BJ (cell line): ENCODE measurements at places on chromosomes 6 and 20.

DNA sequence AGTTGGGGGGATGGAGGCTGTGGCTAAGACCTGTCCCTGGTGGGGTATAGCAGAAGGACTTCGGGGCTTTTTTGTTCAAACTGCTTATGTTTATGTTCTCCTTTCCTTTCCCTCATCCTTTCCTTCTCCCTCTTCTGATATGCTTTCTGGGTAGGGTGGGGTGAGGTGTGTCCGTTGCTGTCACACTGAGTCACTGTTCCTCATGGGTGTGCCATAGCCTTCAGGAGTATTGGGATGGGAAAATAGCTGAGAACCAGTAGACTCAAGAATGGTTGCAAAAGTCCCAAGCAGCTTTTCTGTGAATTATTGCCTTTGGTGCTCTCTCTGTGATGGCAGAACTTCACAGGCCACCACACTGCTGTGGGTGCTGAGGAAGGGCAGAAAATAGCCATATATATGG, 39.6 kb downstream of the TPD52L1 start:
- DNase-seq: no peak

DNA sequence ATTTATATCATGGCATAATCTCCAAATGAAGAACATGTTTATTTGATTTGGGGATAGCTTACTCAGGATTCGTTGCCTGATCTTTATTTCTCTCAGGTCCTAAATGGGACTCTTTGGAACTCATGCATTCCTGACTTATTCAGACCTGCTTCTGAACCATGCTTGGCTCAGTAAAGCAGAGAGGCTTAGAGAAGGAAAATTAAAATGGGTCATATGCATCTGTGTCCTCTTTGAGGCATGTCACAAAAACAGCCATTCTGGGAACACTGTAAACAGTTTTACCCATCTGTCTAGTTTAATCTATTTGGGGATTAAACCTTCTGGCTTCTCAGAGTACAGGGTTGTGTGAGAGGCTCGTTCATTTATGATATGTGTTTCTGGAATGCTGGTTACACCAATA, 1017.3 kb downstream of the KIF16B start:
- peak; percentile 19 for DNase-seq

- no peak for DNase-seq
Measured at GRCh38 chr6:134495203-134495889, 177.4 kb upstream of the SGK1 start.

GRCh38 chr6:3341467-3341866, 82.7 kb downstream of the PSMG4 start:
- peak; percentile 32 for DNase-seq

DNA sequence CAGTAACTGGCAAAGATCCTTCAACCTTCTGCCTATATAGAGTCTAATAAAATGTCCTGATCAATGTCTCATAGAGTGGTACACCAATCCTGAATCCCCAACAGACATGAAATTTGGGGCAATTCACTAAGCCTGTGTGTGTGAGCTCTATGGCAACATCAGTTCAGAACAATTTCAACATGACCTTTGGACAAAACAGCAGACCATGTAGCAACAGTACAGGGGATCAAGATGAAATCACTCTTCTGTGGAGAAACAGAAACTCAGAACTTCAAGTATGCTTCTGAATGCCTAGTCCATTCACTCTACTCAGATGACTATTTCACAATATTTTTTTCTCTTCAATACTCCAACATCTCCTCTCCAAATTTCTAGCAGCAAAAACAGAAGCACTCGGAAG, 49.1 kb upstream of the OPRM1 start:
- no peak for DNase-seq

- DNase-seq: no peak
Measured at GRCh38 chr6:15255481-15255880, 9.6 kb downstream of the JARID2 start.

DNA sequence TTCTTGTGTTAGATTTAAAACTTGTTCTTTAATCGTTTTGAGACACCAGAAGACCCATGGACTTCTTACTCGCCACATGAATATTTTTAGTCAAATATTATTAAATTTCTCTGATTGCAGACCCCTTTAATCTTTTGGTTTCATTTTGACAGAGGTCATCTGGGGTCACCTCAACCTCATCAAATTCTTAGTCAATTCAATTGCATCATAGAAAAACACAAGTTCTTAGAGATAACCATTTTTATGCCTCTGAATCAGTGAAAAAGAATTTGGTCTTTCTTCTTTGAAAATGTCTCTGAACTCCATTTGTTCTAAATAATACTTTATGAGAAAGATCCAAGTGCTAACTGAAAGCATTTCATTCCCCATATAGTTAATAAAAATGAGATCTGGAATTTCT, 55.2 kb upstream of the CBLN4 start:
- DNase-seq: no peak

GRCh38 chr20:25037288-25038102, 20.4 kb downstream of the ACSS1 start:
- no peak for DNase-seq

DNA sequence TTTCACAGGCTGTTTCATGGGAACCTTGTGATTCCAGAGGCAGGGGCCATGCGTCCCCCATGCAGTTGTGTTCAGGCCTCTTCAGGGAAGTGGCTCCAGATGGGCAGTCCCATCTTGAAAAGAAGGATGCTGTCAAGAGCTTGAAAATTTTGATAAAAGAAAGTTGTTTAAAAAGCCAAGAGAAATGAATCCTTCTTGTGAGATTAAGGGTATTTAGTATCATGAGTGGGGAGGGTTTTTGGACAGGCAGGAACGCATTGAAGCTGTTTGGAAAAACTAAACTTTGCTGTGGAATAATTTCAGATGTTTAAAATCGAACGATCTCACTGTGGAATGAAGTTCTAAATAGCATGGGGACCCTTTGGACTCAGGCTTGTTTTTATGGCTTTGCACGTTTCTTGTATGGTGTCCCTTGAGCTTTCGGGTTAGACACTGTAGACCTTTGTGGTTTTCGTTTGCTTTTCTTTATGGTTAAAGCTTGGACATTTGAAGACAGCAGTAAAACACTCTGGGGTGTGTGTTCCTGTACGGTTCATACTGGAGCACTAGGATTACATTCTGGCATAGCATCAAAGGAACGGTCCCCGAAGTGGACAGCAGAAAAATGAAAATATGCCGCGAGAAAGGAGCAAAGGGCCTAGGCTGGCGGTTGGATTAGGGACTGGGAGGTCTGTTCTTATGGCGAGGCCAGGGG, 18.2 kb downstream of the KIF25 start:
- DNase-seq: no peak

GRCh38 chr6:125432963-125433362, 131.2 kb upstream of the HDDC2 start:
- DNase-seq: no peak

- DNase-seq: no peak
Measured at GRCh38 chr6:144877118-144877517, 592.0 kb downstream of the UTRN start.

DNA sequence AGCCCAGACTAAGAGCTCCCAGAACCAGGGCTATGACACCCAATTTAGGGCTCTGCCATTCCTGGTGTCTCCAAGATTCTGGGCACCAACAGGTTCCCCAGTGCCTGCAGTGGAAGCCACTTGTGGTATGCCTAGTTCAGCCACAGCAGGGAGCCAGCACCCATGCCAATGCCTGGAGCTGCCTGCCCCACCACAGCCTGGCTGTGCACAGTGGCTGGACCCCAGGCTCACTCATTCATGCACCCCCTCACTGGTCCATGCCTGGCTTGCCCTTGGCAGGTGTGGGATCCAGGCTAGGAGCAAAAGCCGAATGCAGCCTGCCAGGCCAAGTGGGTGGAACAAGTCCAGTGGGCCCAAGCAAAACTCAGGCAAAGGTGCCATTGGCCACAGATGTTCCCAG, 91.9 kb downstream of the MKKS start:
- no peak for DNase-seq

- DNase-seq: no peak
Measured at GRCh38 chr6:168179702-168180382, 100.8 kb upstream of the FRMD1 start.

DNA sequence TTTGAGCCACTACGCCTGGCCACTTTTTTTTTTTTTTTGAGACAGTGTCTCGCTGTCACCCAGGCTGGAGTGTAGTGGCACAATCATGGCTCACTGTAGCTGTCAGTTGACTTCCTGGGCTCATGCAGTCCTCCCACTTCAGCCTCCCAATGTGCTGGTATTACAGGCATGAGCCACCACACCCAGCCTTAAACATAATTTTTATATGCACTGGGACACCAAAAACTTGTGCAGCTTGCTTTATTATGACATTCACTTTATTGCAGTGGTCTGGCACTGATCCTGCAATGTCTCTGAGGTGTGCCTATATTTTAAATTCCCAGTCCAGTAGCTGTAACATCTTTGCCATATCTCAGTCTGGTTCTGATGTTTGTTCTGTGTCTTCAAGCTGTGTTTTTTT, 34.7 kb downstream of the KAT14 start:
- no peak for DNase-seq

GRCh38 chr6:107221519-107221918, 106.2 kb upstream of the BEND3 start:
- no peak for DNase-seq

- no peak for DNase-seq
Measured at GRCh38 chr6:40422046-40422445, 165.1 kb downstream of the LRFN2 start.

GRCh38 chr6:68919537-68919936, 284.5 kb downstream of the ADGRB3 start:
- no peak for DNase-seq

DNA sequence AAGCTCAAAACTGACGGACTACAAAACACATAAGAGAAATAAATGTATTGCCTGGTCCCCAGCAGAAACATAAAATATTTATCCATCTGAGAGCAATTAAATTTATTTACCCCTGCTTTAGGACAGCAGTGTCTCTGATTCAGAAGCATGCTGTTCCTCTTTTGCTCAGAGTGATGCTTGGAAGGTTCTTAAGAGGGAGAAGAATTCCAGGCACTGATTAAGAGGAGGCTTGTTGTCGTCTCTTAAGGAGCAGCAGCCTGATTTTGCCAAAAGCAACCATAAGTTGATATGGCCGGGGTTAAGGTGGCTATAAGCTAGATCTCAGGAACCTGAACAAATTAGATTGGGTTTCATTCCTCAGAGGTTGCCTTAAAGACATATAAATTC, 25.8 kb downstream of the CAP2 start:
- peak; percentile 17 for DNase-seq

GRCh38 chr6:32176476-32177182, 745 bp upstream of the AGPAT1 start:
- DNase-seq: no peak

GRCh38 chr6:143773506-143774150, 69.5 kb upstream of the LTV1 start:
- no peak for DNase-seq

DNA sequence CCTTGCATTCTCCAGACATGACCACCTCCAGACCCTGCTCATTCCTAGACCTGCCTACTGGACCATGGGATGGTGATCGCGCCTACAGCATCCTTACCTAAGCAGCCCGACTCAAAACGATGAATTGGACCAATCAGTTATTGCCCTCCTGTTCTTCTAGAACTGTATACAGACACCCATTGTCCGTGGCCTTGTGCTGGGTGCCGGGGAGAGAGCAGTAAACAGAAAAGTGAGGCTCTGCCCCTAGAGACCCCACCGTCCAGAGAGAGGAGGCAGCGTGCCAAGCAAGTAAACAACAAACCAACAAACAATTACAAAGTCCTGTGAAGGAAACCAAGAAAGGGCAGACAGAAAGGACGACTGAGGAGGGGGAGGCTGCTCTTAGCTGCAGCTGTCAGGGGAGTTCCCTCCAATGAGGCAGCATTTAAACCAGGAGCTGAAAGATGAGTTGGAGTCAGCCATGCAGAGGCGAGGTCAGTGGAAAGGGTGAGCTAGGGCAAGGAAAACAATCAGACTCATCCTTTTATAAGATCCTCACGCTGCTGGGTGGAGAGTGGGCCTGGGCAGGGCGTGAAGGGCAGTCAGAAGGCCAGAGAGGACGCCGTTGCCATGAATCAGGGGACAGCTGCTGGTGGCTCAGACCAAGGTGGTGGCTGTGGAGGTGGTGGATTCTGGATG, 37.6 kb upstream of the BLCAP start:
- DNase-seq: no peak

DNA sequence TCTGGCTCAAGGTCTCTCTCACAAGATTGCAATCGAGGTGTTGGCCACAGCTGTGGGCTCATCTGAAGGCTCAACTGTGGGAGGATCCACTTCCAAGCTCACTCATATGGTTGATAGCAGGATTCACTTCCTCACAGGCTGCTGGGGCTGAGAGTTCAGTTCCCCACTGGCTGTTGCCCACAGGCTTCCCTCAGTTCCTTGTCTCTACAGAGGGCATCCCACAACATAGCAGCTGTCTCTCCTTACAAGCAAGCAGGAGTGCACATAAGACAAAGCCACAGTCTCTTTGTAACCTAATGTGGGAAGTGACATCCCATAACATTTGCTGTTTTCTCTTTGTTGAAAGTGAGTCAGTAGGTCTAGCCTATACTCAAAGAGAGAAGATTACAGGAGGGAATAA, 14.0 kb downstream of the SPATS1 start:
- DNase-seq: no peak

- no peak for DNase-seq
Measured at GRCh38 chr6:122491919-122492555, 20.4 kb upstream of the SERINC1 start.

- no peak for DNase-seq
Measured at GRCh38 chr6:38345586-38345985, 294.1 kb downstream of the BTBD9 start.

DNA sequence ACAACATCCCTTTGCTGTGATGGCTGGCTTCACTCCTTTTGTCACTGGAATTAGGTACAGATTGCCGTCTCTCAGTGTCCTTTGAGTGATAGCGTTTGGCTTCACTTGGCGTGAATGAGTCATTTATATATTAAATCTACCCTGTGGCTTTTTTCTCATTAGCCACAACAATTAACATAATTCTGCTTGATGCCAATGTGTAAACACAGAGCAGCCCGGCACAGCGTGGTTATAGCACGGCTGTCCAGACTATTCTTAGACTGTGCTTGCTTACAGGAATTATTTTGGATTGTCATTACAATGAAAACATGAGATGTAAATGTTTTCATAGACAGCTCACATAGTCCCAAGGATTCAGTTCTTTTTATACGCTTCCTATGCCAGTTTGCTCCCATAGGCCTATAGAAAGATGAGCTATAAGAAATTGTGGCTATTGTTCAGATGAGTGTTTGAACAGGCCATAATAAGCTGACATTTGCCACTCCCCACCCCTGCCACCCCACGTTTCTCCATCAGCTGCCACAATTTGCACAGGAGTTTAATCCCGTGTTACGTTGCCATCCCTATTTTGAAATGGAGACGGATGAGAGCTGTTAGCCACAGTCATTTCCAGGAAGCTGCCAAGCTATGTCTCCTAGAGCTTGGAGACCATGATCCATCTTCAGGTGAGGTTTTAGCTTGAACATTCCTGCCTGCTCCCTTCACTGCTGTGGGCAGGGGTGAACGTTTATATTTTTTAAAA, 65.9 kb downstream of the PPP1R14C start:
- DNase-seq: no peak

GRCh38 chr20:21137078-21137477, 11.2 kb downstream of the KIZ start:
- DNase-seq: no peak

DNA sequence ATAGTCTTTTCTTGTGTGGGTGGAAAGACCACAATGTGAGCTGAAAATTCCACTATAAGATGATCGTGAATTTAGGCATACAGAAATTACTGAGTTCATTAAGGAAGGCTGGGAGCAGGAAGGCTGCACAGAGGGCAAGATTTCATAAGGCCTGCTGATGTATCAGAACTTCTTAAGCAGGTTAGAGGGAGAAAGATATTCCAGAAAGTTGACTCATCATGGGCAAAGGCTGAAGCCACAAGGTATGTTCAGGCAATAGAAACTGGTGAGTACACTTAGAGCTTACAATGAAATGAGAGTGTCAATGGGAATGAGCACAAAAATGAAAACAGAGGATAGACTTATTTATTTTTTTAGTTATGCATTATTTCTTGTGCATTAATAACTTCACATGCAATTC, 618.6 kb downstream of the CBLN4 start:
- DNase-seq: no peak
